ENCODE measurements at places on chromosomes 16 and 17.

GRCh38 chr16:1458336-1458976 lies 14.1 kb upstream of the CCDC154 start:
- DNase-seq, result peak; percentile 45

DNA sequence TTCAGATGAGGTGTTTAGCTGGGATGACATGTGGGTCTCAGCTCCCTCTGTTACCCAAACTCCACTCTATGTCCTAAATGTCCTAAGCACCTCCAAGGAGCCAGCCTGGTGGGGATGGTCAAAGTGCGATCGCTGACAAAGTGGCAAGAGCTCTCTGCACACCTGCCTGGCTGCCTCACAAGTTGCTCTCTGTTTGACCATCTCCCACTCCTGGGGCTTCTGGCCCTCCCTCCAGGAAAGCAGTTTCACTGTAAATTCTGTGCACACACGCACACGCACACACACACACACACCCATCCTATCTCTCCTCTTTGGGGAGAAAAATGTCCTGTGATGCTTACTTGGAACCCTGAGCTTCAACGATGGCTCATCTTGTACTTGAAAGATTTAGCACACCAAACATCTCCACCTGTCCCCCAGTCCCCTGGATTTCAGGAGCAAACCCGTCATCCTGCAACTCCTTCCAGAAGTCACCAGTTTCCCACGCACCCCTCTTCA lies 1.7 kb downstream of the PITPNA start:
- no peak for DNase-seq

DNA sequence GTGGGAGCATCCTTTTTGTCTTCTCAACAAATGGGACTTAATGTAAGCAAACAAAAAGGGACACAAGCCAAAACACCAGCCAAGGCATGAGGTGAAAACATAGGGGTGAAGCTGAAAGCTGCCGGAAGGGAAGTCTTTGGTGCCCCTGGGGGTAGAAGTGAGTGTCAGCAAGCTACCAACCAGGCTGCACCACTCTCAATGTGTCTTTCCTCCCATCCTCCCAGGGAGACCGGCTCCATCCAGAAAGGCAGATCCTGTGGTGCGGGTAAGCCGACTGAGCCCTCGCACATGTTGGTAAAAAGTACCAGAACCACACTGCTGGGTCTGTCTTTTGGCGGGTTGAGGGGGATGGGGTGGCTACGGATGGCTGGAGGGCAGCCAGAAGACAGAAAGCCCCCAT lies 52.0 kb upstream of the SREBF1 start:
- DNase-seq, result peak; percentile 32

GRCh38 chr17:3004150-3004801 lies 59.1 kb downstream of the OR1D5 start:
- peak; percentile 91 for DNase-seq

DNA sequence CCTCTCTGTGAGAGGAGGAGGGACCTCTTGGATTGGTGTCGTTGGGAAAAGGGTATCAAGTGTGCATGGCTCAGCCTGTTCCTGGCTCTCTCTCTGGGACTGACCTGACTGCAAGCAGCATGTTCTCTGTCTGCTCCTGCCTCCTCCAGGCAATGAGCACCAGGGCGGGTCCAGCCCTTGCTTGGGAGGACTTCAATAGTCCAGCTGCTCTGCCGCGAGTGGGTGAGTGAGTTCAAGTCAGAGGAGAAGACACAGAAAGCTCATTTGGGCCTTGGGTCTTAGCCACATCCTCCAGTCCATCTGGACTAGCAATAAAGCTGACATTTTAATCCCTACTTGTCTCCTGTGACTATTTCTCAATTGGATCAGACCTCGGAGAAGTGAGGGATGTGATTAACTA lies 25.2 kb upstream of the TNS4 start:
- DNase-seq, result no peak

GRCh38 chr16:4970010-4970409 lies 11.9 kb downstream of the SEC14L5 start:
- DNase-seq, result no peak

- no peak for DNase-seq
Measured at GRCh38 chr16:86462334-86463084, 47.8 kb upstream of the FOXF1 start.

- DNase-seq, result no peak
Measured at GRCh38 chr16:24445216-24445615, 94.2 kb upstream of the RBBP6 start.

GRCh38 chr16:1088295-1089170 lies 7.5 kb downstream of the C1QTNF8 start:
- no peak for DNase-seq

DNA sequence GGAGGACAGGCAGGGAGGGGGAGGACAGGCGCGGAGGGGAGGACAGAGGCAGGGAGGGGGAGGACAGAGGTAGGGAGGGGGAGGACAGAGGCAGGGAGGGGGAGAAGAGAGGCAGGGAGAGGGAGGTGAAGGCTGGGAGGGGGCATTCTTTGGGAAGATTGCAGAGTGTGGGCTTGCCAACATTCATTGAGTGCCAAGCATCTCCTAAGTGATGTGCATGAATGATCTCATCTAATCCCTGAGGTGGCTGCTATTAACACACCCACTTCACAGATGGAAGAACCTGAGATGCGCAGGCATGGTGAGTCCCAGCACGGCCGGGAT lies 58.3 kb downstream of the NT5M start:
- no peak for DNase-seq

- no peak for DNase-seq
Measured at GRCh38 chr16:72951916-72952315, 96.0 kb downstream of the ZFHX3 start.

GRCh38 chr17:61389670-61390478 lies 9.8 kb upstream of the TBX2 start:
- no peak for DNase-seq

GRCh38 chr17:78257810-78258322 lies 26.4 kb downstream of the TMEM235 start:
- no peak for DNase-seq

GRCh38 chr17:27654654-27655524 lies 23.9 kb downstream of the LGALS9 start:
- DNase-seq, result peak; percentile 59

DNA sequence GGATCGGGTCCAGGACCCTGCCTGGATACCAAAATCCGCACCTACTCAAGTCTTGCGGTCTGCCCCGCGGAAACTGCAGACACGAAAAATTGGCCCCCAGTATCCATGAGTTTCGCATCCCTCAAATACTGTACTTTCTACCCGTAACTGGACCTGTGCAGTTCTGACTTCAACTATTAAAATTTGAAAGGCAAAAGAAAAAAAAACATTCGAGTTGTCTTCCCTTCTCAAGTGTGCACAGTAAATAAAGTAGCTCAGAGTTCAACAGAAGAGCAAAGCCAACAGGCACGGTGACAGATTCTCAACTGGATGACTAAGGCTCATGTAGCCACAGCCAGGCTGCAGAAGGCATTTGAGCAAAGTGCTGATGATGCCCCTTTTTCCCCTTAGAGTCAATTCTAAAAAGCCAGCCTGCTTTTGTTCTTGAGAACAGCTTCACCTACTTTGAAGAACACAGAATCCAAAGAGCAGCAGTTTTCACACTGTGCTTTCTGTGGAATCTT lies 32.5 kb downstream of the MARF1 start:
- peak; percentile 21 for DNase-seq

DNA sequence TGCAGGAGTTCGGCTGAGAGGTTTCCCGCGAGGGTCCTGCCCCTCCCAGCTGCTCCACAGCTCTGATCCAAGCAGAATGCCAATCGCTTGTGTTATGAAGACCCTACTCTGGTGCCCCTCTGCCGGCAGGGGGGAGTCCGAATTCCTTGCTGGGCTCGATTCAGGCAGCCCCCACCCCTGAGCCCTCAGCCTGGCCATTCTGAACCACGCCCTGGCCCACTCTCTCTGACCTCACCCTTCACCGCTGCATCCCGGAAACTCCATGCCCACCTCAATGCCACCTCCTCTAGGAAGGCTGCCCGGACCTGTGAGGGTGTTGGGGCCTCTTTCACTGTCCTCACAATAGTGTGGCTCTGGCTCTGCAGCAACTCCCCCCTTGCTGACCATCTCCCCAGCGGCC lies 7.9 kb upstream of the UBE2I start:
- DNase-seq, result no peak

Data from fibroblast of skin of right biceps (primary cell).